ENCODE measurements at places on chromosomes 5 and 9.

DNA sequence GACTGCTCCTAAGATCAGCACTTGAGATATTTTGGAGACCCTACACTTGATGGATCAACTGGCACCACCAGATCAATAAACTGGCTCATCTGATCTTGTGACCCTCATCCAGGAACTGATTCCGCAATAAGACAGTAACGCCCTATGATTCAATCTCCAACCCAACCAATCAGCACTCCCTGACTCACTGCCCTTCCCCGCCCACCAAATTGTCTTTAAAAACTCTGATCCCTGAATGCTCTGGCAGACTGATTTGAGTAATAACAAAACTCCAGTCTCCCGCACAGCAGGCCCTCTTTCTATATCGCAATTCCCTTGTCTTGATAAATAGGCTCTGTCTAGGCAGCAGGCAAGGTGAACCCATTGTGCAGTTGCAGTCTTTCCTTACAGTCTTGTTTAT lies 677.0 kb downstream of the LRRC70 start:
- DNase-seq, result no peak

GRCh38 chr5:107948377-107948776 lies 277.6 kb upstream of the EFNA5 start:
- DNase-seq, result no peak

- DNase-seq, result no peak
Observed at GRCh38 chr5:134053840-134054338, 49.1 kb upstream of the VDAC1 start.

GRCh38 chr5:56309262-56309826 lies 76.2 kb upstream of the ANKRD55 start:
- no peak for DNase-seq

- no peak for DNase-seq
Observed at GRCh38 chr5:168104811-168105481, 186.5 kb upstream of the WWC1 start.

- no peak for DNase-seq
Observed at GRCh38 chr9:21015129-21015815, 16.2 kb downstream of the HACD4 start.

- no peak for DNase-seq
Observed at GRCh38 chr5:64201996-64202395, 36.4 kb downstream of the RNF180 start.

GRCh38 chr9:21972361-21972760 lies 21.8 kb downstream of the CDKN2A start:
- DNase-seq, result no peak

GRCh38 chr9:73596321-73596720 lies 444.7 kb downstream of the ANXA1 start:
- no peak for DNase-seq
